CD8-positive, alpha-beta T cell (primary cell): ENCODE measurements at places on chromosomes 3 and 15. TPM values are rescaled to one million over a fixed set of nuclear protein-coding genes. Genes with fewer than 3 reads are reported as not detected.

The TMEM158 gene
- total RNA-seq = not detected

The EFCC1 gene
- total RNA-seq = 0.17 TPM

The IL17RC gene
- 0.83 TPM for total RNA-seq

The FBXO40 gene
- total RNA-seq = not detected

The TMEM40 gene
- total RNA-seq = not detected

The NFKBIZ gene
- total RNA-seq = 460 TPM
